ENCODE measurements at places on chromosomes 4 and X. TPM values are rescaled to one million over a fixed set of nuclear protein-coding genes. Genes with fewer than 3 reads are reported as not detected.

VCX gene
- total RNA-seq: not detected

PNMA6F gene
- total RNA-seq: not detected

SPANXA2 gene
- total RNA-seq: not detected

SORBS2 gene
- not detected for total RNA-seq

CTAG2 gene
- total RNA-seq: not detected

BEX4 gene
- total RNA-seq: 9.9 TPM

ATP2B3 gene
- not detected for total RNA-seq

PRSS12 gene
- not detected for total RNA-seq

NOCT gene
- 6.8 TPM for total RNA-seq

FAM9C gene
- not detected for total RNA-seq

AR gene
- not detected for total RNA-seq

AFM gene
- total RNA-seq: not detected

SULT1E1 gene
- not detected for total RNA-seq

DNA sequence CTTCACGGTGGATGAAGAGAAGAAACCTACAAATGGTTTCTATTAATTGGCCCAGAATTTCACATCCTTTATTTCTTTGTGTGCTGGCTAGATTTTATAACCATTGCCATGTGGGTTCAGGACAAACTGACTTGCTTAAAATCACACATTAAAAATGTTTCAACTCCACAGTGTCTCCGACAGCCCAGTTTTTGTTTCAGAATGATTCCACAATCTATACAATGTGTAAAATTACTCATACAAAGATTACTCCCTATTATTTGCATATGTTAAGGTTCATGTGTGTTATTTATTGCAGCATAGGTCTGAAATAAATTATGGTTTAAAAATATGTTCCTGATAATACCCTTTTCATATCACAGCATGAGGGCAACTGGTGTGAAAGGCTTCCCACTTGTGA lies 20.6 kb downstream of the DCHS2 start:
- no peak for DNase-seq

- no peak for DNase-seq
Observed at GRCh38 chr4:105710678-105711077, 2.1 kb downstream of the GSTCD start.

GRCh38 chr4:108466936-108467902 lies 153.2 kb upstream of the RPL34 start:
- DNase-seq: peak; percentile 51

- DNase-seq: no peak
Observed at GRCh38 chrX:118261151-118261550, 84.8 kb upstream of the WDR44 start.

- no peak for DNase-seq
Observed at GRCh38 chrX:7318661-7319060, 170.7 kb upstream of the PUDP start.

GRCh38 chr4:158873795-158874401 lies 105.1 kb downstream of the FNIP2 start:
- DNase-seq: peak; percentile 19

DNA sequence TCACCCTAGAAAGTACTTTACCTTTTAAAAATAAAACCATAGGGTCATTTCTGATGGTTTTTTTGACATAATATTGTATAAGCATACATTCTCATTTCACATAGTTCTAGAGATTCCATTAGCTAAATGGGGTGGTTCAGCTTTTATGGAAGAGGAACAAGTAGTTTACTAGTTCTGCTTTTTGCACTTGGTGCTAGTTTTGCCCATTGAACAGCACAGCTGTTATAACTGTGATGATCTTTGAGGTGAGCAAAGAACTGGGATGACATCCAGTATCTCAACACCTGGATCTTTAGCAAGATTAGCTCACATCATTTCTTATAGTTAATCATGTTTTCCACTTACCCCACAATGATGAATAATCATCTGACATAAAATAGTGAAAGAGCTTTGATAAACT lies 40.9 kb downstream of the MOB1B start:
- DNase-seq: no peak

- DNase-seq: no peak
Observed at GRCh38 chr4:153079857-153080391, 124.3 kb upstream of the TRIM2 start.

DNA sequence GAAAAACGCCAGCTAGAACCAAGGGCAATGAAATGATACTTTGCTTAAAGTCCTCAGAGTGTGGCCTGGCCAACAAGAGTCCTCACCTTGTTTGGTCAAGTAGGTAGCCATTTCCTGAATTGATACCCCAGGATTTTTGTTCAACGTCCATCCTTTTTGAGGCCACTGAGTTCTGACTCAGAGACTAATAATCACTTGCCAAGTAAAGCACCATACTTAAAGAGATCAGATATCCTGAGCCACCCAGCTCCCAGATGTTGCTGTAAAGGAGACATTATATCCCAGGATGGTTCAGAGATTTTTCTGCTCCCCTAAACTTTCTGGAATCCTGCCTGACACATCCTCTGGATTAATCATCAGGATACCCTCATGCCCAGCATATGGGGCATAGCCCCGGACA lies 190.9 kb downstream of the RAP1GDS1 start:
- no peak for DNase-seq

DNA sequence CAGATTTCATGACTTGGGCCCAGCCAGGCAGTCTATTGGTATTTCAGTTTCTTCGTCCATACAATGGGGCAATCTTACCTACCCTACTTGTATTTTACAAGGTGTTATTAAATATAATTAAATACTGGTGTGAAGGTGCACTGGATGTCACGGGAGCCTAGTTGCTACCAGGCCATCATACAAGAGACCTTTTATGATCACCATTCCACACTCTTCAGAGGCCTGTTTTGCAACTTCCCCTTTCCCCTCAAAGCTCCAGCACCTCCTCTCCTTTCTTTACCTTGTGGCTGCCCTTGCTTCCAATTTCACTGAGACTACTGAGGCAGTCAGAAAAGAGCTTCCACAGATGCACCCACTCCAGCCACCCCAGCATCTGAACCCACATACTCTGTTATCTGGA lies 93.8 kb upstream of the HELT start:
- no peak for DNase-seq

DNA sequence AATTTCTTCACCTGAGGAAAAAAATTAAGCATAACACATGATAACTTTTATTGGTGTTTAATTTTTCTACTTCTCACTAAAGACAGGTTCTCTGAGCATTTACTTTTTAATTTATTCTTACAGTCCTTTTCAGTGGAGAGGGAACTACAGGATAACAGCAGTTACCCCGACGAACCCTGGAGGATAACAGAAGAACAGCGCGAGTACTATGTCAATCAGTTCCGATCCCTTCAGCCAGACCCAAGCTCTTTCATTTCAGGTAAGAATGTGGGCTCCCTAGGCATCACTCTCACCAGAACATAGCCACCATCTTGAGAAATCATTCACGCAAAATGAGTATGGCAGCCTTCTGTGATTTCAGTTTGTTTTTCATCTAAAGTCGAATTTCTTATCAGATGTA lies 100.8 kb downstream of the REPS2 start:
- no peak for DNase-seq

DNA sequence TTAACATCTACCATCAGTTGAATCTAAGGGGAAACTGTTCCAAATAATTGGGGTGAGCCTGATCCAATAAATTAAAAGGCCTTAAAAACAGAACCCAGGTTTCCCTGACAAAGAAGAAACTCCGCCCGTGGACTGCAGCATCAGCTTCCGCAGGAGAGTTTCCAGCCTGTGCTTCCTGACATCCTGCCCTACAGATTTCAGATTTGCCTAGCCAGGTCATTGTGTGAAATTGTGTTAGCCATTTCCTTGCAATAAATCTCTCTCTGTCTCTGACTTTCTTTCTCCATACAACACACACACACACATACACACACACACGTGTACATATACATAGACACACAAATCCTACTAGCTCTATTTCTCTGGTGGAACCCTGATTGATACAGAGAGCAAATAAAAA lies 48.3 kb upstream of the LCORL start:
- no peak for DNase-seq

- no peak for DNase-seq
Observed at GRCh38 chr4:25884031-25884782, 21.4 kb upstream of the SEL1L3 start.

DNA sequence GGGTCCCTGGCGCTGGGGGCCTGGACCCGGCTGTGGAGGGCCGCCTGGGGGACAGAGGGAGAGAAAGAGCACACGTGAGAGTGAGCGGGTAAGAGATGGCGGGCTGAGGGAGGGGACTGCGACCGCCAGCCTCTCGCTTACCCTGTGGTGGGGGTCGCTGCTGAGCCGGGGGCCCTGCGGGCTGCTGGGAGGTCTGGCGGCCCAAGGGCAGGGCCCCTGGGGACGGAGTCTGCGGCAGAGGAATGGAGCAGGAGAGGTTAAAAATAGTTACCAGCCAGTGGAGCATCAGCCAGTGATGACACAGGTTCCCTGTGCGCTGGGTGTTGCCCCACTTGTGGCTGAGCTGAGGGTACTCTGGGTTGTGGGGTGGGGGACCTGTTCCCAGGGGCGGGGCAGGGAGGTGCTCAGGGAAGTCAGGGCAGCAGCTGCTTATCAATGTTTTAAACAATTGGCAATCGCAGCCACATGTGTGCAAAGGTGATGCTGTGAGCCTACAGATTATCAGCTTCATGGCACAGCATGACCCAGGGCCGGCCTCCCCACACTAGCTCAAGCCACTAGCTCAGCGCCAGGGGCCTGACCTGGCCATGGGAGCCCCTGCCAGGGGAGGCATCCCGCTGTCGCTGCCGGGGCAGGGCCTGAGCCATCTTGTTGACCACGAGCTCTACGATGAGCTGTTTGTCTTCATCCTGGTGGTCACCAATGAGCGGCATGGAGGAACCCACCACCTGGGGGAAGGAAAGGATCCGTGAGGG lies 7.5 kb upstream of the TIMP1 start:
- no peak for DNase-seq

DNA sequence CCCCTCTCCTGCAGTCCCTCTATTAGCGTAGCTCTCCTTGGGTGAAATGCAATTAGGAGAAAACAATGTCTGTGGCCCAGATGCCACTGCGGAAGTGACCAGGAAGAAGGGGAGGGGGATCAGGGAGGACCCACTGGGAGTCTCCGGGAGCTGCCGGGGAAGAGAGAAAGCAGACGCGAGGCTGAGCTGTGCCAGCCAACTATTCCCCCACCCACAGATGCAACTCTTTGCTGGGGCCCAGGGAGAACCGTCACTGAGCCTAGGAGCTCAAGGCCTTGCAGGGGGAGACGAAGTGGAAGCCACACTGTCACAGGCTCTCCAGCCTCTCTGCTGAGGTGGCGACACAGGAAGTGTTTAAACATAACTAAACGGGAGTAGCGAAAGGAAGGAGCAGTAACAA lies 149.2 kb downstream of the BCOR start:
- no peak for DNase-seq

DNA sequence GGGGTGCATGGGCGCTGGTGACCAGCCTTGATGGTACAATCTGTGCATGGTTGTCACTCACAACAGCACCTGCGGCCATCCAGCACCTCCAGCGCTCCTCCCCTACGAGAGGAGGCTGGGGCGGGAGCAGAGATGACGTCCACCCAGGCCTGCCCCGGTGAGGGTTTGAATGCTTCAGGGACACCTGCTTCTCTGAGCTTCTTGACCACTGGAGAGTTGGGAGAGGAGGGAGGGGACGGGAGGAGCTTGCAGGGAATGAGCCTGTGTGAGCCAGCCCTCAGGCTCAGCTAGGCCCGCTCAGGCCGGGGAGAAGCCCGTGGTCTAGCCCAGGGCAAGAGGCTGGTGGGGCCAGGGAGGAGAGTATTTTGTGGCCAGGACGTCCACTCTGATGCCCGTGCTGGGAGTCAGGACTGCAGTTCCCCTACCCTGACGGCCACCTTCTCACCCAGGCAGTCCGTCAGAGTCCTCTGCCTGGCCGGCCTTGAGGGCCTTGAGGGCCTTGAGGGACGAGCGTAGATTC lies 59.2 kb downstream of the CPZ start:
- DNase-seq: no peak

- no peak for DNase-seq
Observed at GRCh38 chr4:127446427-127446885, 186.3 kb upstream of the INTU start.

GRCh38 chr4:185532293-185532692 lies 3.0 kb downstream of the PDLIM3 start:
- no peak for DNase-seq

DNA sequence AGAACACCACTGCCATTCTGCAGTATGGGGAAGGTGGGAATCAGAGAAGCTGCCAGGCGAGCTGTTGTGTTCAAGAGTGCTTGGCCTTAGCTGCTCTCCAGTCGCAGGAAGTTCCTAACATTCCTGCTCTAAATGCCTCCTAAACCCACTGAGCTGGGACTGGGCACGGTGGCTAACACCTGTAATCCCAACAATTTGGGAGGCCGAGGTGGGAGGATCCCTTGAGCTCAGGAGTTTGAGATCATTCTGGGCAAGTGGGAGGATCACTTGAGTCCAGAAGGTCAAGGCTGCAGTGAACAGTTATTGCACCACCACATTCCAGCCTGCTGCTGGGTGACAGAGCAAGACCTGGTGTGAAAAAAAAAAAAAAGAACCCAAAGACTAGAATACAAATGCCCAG lies 690.3 kb upstream of the FAM241A start:
- DNase-seq: no peak

DNA sequence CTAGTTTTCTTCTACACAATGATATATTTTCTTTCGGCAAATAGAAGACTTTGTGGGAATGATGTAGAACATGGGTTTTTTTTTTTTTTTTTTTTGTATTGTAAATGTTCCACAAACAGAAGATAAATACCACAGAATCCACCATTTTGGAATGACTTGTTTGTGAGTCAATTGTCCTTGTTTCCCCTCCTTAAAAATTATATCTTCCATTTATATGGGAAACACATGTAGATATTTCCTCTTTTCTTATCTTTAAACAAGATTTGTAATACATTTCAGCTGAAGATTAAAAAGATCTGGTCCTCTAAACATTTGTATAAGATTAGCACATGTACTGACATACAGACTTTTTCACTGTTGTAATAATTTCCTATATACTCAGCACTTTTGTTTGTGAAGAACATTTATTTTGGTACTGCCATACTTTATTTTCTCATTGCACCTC lies 304.6 kb downstream of the SPRY1 start:
- DNase-seq: no peak

DNA sequence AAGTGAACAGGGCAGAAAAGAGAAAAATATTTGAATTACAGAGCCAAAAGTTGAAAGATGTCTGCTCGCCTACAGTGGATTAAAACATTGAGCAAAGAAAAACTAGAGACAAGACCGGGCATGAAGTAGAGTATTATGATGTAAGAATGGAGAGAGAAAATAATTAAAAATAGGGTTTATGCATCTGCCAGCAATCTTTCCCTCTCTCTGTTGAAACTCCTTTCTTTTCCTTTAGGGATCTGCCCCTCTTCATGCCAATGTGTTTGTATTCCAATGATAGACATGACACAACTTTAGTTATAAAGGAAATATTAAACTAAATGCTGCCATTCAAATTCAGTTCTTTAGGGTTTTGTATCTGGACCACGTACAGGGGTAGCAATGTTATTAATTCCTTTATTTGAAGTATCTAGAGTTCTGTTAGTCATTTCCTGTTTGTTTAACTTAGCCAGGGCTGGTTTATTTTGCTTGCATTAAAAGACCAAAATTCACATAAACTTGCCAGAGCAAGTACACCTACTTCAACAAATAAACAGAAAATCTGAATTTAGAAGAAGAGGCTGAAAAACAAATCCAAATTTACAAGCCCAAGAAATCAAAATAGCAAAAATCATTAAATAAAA lies 202.6 kb downstream of the SPOCK3 start:
- no peak for DNase-seq

- DNase-seq: no peak
Observed at GRCh38 chr4:175405961-175406360, 406.1 kb downstream of the GPM6A start.
